Right ventricle myocardium superior (tissue), 1 donor: ENCODE measurements at places on chromosomes 6 and 20. TPM values are rescaled to one million over a fixed set of nuclear protein-coding genes. Genes with fewer than 3 reads are reported as not detected.

- DNase-seq, result peak; percentile 85
Measured at GRCh38 chr6:37131104-37131959, 38.6 kb upstream of the PIM1 start.

- peak; percentile 84 for DNase-seq
Measured at GRCh38 chr6:151493804-151494234, at the start of gene CCDC170. Gene CCDC170, plus strand, starts transcription at chr6:151494017. Its CDS starts 112 bp downstream, at chr6:151494129.

The ADAM33 gene
- 12.6 TPM for total RNA-seq

DNA sequence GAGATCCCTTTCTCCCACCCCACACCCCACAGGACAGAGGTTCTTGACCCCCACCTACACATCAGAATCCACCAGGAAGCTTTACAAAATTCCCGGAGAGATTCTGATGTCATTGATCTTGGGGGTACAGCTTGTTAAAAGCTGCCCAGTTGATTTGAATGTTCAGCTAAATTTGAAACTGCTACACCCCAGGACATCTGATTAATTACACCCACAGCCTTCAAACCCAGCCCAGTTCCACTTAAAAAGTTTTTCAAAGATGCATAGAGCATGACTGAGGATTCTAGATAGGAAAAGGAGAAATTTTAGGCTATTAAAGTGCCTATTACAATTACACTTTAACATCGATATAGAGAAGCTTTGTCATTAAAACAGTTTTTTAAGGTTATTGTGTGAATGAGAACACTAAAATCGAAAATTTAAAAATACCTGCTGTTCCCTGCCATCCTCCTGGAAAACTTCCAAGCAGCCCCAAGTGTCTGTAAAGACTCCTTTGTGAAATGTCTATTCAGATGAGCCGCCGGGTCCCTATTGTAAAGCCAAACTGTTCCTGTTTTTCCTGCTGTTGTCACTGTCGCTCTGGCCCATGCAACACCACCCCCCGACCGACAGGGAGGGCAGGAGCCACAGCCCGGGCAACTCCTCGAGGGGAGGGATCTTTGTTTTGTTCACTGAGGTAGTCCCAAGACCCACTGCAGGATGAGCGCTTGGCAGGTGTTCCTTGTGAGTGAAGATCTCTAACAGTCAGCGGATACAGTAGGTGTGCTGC, 132.5 kb upstream of the PHACTR3 start:
- no peak for DNase-seq

- no peak for DNase-seq
Measured at GRCh38 chr20:25022680-25023079, 30.1 kb upstream of the APMAP start.
